Fibroblast of lung (primary cell): ENCODE measurements at places on chromosomes 2 and 18. TPM values are rescaled to one million over a fixed set of nuclear protein-coding genes. Genes with fewer than 3 reads are reported as not detected.

GRCh38 chr2:72142570-72143440 lies 4.9 kb downstream of the CYP26B1 start:
- DNase-seq, result peak; percentile 60

- peak; percentile 6 for DNase-seq
Measured at GRCh38 chr2:175930504-175930903, 71.6 kb downstream of the LNPK start.

Gene FAM124B
- polyA plus RNA-seq, result 0.05 TPM in 1 of 2 replicates, not detected in the other

DNA sequence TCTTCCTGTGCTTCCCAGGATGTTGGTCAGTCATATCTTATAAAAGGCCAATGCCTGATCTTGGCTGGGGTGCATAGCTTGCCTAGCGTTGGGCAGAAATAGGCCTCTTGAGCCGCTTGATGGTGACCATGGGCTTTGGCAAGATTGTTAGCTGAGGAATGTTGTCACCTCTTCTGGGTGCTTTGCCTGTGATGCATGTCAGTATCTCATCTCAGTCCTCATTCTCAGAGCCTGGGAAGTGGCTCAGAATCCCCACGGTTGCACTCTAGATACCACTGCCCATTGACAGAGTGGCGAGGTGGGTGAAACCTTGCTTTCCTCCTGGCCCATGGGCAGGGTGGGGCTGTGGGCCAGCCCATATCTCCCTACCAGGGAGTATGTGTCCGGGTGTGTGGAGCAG lies 79.2 kb upstream of the MGAT5 start:
- no peak for DNase-seq

Gene RIT2
- polyA plus RNA-seq, result not detected in 2 replicates

- DNase-seq, result peak; percentile 29
Measured at GRCh38 chr18:34976899-34977837, 64.0 kb upstream of the MAPRE2 start.

DNA sequence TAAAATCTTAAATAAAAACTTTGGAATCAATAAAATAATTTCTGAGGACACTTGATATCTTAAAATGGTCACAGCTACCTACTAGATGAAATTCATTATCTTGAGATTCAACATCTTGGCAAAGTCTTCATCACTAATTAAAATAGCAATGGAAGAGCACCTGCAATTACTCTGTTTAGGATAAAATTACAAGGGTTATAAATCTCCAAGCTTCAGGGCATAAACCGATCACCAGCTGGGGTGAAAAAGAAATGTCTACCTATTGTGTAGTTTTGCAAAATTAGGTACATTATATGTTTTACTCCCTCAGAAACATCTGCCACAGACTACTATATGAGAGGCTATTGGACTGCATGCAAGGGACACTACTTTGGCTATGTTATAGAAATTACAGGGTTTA lies 327.1 kb downstream of the CCDC178 start:
- no peak for DNase-seq

GRCh38 chr2:120344976-120345581 lies 857 bp upstream of the INHBB start:
- no peak for DNase-seq

DNA sequence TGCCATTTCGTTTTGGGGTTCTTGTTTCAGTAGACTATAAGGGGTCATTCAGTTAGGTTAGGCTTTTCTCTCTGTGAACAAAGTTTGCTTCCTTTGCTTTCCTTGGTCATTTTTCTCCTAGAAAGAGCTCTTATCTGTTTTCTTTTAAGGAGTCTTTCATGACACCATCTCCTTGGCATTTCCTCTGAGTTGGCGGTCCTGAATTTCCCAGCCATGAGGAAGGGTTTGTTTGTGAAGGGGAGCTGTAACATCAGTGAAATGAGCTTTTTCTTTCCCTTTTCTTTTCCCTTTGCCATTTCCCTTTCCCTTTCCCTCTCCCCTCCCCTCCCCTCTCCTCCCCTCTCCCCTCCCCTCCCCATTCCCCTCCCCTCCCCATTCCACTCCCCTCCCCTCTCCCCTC lies 61.7 kb downstream of the MAP4K4 start:
- DNase-seq, result peak; percentile 95
